ENCODE measurements at places on chromosomes 1 and 21. TPM values are rescaled to one million over a fixed set of nuclear protein-coding genes. Genes with fewer than 3 reads are reported as not detected.
A peak's percentile ranks its signal among the peaks of the same experiment; 100 is the strongest.

- no peak for ATAC-seq
Measured at GRCh38 chr1:19418503-19418971, 66.8 kb downstream of the CAPZB start.

GRCh38 chr1:81689531-81689941, 111.2 kb upstream of the ADGRL2 start:
- ATAC-seq = no peak

- ATAC-seq = no peak
Measured at GRCh38 chr1:248618878-248619277, 16.0 kb downstream of the OR2T11 start.

DNA sequence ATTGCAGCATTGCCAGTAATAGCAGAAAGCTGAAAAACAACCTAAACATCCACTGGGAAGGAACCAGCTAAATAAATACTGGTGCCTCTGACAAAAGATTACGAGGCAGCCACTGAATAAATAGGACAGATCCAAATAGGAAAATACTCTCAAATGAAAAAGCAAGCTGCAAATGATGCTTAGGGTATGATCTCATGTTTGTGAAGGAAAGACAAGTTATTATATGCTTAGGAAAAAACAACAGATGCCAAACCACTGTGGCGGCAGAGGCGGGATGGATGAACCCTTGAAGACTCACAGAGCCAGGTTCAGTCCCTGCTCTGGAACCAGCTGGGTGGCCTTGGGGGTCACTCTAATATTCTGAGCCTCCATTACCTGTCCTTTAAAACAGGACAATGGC, 41.6 kb downstream of the MATN1 start:
- ATAC-seq = no peak

LCE2B gene
- not detected for total RNA-seq

GRCh38 chr1:160363010-160363409, 3.9 kb upstream of the NHLH1 start:
- ATAC-seq = no peak

DTL gene
- total RNA-seq = 70.6 TPM

GRCh38 chr1:156162430-156163037, 9.1 kb downstream of the SEMA4A start:
- no peak for ATAC-seq

- no peak for ATAC-seq
Measured at GRCh38 chr1:22627331-22627730, 9.1 kb upstream of the C1QA start.

DNA sequence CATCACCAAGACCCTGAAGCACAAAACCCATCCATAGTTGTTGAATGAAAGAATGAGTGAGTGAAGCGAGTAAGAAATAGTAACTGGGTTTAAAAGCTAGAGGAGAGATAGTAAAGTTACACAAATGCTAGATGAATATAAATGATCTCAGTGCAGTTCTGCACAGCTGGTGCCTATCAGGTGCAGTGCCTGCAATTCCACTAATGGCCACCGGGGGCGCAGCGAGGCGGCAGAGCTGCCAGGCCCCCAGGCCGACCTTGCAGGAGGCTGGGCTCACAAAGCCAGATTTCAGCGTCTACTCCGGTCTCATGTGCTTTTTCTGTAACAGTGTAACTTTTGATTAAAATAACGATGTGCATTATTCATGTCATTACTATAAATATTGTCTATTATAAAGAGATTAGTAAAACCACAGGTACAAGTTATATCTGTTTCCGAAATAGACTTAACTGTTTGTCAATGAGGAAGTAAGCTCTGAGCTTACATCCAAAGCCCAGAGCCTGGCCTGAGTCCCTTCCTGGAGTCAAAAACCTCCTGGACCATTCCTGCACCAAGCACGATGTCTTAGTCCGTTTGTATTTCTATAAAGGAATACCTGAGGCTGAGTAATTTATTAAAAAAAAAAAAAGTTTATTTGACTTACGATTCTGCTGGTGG, 477.6 kb downstream of the NPHP4 start:
- ATAC-seq = peak; percentile 49

OR6N1 gene
- total RNA-seq = not detected

GJB5 gene
- not detected for total RNA-seq

DNA sequence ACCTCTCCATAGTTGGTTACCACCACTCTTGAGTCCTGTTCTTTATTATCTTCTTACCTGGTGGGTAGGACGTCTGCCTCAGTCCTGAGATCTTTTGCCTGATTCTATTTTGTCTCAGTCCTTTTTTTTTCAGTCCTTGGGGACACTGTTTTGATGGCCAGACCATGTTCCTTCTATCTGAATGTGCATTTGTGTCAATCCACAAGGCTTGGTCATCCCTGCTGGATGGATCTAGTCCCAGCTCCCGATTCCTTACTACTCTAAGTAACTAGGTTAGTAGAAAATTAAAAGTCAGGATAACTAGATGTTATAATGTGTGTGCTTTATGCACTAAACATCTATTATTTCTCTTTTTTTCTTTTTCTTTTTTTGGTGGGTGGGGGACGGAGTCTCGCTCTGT, 28.1 kb upstream of the AK4 start:
- ATAC-seq = no peak

DNA sequence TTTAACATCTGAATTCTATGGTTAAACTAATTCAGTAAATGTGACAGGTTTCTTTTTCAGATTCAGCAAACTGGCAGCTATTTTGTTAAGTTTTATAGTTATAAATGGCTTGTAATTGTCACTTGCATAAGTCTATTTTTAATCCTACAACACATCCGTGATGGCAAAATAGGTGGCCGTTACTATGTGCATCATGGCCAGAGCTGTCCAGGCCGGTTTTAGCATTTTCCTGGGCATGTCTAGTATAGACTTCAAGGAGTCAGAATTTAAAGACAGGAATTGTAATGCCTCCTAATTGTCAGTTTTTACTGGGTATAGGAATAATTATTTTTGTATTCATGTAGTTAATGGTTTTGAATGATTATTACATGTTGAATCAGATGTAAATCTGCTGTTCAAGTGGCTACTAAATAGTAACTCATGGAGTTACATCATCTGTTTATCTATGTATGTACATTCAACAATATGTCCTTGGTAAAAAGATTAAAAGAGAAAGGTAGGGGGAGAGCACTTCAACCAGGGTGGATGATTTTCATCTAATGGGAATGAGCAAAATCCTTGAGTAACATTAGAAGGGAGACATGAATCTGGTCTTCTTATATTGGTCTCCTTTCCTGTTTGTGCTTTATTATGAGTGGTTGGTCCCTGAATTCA, 3.2 kb upstream of the B3GALT2 start:
- ATAC-seq = no peak

PERM1 gene
- total RNA-seq = not detected

- no peak for ATAC-seq
Measured at GRCh38 chr21:15444118-15444960, 285.4 kb upstream of the USP25 start.

KIAA1614 gene
- total RNA-seq = 0.04 TPM

CFAP141 gene
- not detected for total RNA-seq

DNA sequence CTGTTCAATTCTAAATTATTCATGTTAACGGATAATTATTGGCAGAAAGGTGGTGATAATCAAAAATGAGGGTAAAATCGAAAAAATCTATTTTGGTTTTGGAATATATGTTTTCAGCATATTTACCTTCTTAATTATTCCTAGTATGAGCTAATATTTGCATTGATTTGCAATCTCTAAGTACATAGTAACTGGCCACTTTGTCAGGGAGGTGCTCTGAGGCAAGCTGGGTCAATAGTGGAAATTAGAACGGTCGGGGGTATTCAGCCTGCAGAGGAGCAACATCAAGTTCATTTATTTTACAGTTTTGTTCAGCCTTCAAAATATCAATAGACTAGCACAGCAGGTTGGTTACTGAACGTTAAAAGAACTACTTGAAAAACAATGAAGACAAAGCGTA, 1.8 kb downstream of the OTUD7B start:
- ATAC-seq = no peak

SPRR2E gene
- total RNA-seq = not detected

GRCh38 chr1:228090613-228091081, 8.1 kb downstream of the ARF1 start:
- ATAC-seq = no peak

- ATAC-seq = no peak
Measured at GRCh38 chr1:183289051-183289496, 103.0 kb downstream of the LAMC2 start.

FOXJ3 gene
- 53.6 TPM for total RNA-seq

GRCh38 chr1:233651061-233651460, 37.2 kb downstream of the KCNK1 start:
- no peak for ATAC-seq

PTAFR gene
- total RNA-seq = 0.32 TPM

DNA sequence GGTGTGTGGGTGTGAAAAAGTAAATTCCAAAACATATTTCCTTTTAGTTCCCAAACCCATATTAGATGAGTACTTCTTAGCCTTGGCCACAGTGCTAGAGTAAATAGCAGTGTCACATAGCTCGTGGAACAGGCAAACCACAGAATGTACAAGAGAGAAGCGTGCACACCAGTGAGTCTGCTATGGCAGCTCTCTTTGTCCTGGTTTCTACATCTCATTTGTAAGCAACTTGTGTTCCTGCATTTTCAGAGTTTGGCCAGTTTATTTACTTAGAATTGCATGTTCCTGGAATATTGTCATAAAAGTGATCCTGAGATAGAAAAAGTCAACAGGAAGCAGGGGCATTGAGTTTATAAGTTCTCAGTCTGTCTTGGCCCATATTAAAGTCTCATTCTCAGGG, 142.1 kb downstream of the DHRS3 start:
- peak; percentile 40 for ATAC-seq

DNA sequence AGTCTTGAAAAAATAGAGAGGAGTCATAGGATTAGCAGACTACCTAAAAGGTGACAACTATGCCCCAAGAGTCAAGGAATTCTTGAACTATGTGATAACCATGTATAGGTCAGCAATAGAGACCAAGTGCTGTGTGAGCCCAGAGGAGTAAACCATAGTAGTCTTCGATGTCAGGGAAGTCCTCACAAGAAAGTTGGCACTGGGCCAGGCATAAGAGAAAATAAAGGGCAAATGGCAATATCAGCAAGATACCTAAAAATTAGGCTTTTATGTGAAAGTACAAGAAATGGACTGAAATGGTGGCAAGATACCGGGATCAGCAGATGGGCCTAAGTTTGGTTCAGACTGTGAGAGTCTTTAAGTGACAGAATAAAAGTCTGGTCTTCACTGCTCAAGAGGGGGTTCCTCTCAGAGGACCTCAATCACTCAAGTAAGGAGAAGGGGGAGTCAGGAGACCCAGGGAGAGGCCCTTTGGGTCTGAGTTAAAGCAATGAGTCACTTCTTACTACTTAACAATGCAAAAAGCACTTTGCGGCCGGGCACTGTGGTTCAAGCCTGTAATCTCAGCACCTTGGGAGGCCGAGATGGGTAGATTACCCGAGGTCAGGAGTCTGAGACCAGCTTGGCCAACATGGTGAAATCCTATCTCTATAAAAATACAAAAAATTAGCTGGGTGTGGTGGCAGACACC, 95.0 kb downstream of the TEX35 start:
- ATAC-seq = no peak

PROK1 gene
- not detected for total RNA-seq

DNA sequence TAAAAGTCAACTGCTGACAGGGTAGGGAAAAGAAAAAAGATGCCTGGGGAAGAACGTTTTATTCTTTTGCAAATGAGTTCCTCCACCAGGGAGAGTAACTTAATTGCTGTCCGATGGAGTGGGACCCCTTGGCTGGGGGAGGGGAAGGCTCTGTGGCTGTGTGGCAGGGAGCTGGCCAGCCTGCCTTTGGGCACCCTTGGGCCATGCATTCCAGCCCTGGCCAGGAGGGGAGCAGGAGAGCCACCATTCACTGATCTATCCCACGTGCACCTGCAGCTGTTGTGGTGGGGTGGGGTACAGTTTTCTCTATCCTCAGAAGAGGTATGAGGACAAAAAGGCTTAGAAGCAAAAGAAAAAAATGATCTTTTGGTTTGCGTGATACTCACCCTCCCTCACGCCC, 116.9 kb downstream of the KCNK1 start:
- no peak for ATAC-seq
